Stimulated activated CD8-positive, alpha-beta memory T cell treated with anti-CD3 and anti-CD28 coated beads, Interleukin-2, amount 100 ng/mL, for 48 hours (primary cell): ENCODE measurements at places on chromosomes 5 and 9.

DNA sequence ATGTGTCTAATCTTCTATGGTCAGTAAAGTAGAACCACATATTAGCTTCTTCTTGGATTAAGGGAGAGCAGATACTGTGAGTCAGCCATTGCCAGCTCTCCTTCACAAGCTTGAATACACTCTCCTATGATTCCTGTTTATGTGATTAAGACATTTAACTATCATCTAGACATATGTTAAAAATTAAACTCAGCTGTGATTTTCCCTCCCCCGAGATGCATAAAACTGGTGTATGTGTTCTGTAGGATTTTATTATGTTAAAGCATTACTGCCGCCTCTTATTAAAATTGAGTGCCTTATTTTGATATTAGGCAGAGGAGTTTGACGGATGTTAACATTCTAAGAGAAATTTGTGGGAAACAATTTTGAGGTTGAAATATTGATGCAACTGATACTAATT lies 114.6 kb downstream of the ACTBL2 start:
- no peak for DNase-seq

DNA sequence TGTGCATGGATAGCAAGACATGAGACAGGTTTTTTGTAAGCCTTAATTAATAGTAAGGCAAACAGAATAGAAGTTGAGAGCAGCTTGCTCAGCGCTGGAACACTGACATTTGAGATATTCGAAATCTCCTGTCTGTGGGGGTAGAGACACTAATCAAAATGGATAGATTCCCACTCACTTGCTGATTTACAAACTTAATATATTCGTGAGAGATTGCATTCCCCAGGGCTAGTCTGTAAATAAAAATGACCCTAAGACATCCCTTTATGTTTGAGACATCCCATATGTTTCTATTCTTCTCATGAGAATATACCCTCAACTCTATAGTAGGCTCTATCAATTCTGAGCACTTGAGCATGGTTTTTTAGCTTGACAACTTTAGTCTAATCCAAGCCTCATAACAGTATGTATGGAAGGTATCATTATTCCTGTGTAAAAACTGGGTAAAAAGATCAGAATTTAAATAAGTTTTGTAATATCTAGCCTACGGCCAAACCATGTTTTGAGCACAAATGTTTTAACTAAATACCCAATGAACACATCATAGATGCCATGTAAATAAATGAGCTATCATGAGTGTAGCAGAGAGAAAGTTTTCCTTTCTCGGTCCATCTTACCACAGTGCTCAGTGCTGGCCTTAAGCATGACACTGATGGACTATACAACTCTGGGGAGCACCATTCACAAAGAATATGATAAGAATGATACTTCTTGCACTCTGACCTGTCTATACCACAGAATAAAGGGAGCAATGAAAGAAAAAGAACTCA lies 609.2 kb downstream of the PSAT1 start:
- no peak for DNase-seq

GRCh38 chr5:83750749-83751148 lies 30.1 kb upstream of the HAPLN1 start:
- DNase-seq, result no peak

DNA sequence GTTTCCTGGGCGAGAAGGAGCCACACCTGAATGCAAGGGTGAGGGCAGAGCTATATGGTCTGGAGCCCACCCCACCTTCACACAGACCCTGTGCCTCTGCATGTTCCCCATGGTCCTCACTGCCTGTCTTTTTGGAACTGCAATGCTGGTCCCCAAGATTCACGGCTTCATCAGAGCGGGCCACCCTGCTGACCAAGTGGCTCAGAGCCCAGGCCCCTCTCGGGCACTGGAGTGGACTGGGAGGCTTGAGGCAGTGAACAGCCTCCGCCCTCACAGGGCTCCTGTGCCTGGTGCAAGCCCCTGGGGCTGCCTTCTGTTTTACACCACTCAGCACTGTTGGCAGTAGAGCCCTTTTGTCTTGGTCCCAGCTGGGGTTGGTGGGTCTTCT lies 143.2 kb downstream of the CACNA1B start:
- no peak for DNase-seq

DNA sequence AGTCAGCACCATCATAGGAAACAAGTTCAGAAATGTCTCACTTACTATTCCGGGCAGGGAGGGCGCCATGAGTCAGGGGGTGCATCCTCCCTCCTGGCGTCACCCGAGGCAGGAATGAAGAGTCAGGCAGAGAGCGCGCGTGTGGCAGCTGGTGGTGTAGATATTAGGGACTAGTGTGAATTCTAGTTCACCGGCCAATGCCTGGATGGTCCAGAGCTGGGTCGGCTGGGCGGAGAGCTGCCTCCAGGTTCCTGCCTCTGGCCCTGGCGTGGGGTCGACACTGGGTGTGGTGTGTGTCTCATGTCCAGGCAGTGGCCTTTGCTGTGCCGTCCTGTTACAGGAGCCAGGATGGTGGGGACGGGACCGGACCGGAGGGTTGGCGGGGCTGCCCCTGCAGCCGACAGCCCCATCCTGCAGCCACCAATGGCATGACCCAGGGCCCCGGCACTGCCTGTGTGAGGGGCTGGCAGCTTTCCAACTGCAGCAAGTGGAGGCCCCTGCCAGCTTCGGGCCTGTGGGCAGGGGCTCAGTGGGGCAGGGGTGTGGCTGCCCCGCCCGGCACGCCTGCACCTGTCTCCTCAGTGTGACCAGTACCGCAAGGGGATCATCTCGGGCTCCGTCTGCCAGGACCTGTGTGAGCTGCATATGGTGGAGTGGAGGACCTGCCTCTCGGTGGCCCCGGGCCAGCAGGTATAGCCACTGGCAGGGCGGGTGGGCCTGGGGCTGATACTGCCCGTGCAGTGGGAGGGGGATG lies 9.1 kb downstream of the DIPK1B start:
- no peak for DNase-seq

GRCh38 chr5:176806137-176806536 lies 4.2 kb upstream of the UNC5A start:
- no peak for DNase-seq

DNA sequence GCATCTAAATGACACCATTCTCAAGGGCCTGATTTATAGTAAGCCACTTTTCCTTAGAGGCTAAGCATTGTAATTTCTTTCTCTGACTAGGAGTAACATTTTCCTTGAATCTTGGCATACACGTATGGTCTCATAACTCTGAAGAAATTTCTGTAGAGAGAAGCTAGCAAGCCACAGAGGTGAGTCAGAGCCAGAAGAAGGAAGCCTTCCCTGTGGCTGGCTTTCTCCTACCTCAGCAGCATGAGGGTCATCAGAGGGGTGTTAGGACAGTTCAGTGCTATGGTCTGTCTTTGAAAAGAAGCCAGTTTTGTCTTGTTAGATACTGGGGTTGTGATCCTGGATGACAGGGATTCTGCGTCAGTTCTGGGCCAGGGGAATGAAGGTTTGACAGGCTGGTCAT lies 3.2 kb downstream of the SNX30 start:
- no peak for DNase-seq

DNA sequence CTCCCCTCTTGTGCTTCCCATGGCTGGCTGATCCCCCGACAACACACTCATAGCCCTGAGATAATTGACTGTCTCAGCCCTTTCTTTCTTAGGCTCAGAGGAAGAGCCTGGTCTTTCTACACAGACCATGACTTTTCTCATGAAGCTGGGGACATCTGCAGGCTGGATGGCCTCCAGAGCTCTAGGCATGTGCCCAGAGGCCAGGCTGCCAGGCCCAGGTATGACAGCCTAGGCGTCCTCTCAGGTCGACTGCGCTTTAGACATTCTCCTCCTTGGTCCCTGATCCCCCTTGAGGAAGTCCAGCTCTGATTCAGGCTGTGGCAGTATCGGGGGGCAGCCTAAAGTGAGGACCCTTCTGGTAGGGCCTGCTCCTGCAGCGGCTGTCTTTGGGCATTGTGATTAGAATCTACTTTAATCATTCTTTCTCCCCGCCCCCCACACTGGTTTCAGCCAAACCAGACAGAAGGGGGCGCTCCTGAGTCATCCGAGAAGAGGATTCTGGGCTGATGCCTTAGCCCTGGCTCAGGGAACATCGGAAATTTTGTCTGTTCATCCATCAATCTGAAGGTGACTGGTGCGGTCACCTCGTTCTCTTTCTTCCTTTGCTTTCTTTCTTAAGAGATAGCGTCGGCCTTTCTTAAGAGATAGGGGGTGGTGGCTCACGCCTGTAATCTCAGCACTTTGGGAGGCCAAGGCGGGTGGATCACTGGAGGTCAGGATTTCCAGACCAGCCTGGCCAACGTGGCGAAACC lies 66.5 kb upstream of the HSPA9 start:
- peak; percentile 78 for DNase-seq

GRCh38 chr9:103978396-103978795 lies 115.7 kb upstream of the SMC2 start:
- DNase-seq, result no peak

- DNase-seq, result no peak
Observed at GRCh38 chr5:143890487-143890886, 78.5 kb downstream of the HMHB1 start.

DNA sequence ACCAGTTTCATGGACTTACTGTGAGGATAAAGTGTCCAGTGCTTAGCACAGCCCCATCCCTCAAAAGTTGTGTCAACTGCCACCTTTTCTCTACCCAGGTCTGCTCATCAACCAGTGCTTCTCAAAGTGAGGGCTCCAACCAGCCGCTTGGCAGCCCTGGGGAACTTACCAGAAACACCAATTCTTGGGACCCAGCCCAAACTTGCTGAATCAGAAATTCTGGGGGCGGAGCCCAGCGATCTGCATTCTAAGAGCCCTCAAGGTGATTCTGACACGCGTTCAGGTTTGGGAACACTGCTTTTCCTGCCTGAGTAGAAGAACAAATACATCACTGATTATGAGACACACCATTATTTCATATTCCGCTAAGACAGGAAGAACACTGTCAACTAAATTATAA lies 132.0 kb downstream of the NSG2 start:
- no peak for DNase-seq

DNA sequence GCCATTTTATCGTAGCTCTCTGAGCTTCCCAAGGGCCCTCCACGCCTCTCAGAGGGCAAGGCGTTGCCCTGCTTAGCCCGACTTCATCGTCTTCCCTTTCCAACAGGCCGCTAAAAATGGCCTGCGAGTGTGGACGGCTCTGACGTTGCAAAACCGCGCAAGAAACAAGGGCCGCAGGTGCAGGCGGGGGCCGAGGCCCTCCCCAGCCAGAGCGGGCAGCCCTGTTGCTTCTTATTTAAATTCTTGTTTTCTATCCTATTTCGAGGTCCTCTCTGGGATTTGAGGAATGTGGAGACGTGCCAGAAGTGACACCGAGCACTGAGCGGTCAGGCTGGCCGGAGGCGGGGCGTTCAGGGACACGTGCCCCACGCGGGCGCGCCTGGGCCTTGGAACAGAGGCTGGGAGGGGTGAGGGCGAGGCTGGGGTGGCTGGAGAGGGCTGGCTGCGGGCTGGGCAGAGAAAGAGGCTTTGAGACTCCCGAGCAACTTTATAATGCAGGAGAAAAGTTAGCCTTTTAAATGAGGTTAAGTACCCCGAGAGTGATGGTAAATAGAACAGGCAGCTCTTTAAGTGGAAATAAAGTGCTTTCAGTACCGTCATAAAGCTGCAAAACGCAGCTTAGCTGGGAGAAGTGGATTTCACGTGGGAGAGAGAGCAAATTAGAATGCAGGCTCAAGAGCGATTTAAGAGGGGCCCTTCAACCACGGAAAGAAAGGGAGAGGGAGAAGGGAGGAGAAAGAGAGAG lies 243.6 kb downstream of the AUH start:
- no peak for DNase-seq

DNA sequence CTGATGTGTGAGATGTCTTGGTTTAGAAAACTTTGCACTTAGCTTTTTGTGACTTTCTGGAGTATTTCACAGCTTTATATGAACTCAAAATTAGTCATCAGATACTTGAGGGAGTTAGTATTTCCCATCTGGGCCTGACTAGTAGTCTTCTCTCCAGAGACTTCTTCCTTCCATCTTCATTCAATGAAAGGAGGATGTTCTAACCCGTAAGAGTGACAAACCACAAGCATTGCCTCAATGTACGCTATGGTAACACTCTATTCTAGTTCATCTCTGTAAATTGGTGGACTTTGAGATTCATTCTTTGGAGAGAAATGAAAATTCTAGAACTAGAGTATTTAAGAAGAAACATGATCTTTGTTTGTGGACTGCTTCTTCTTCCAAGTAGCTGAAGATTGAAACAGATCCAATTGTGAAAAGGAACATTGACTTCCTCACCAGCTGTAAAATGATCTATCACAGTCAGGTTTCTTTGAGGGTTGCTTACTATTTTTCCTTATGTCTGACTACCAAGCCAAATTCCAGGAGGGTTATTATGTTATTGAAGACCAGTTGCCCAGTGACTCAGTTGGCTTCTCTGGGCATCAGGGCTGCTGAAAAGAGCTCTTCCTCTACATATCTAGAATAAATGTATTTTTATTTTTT lies 157.6 kb downstream of the SLC12A2 start:
- no peak for DNase-seq

- no peak for DNase-seq
Observed at GRCh38 chr9:126989847-126990842, 75.6 kb downstream of the RALGPS1 start.

GRCh38 chr9:136720251-136720897 lies 8.0 kb downstream of the DIPK1B start:
- no peak for DNase-seq

DNA sequence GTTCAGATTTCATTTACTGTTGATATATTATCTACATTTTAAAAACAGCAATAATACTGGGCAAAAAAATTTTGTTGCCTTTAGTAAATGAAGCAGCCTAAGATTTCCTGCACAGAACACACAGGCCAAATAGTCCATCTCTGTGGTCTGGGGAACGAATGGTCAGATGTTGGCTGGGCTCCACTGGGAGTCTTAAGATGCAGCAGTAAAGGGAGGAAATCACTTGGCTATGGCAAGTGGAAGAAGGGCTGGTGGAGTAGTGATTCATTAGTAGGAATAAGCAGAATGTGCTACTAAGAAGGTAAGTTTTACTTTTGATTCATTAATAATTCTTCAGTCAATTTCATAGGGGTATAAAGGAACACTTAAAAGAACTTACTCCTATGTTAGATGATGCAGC lies 91.1 kb upstream of the ARRDC3 start:
- no peak for DNase-seq

DNA sequence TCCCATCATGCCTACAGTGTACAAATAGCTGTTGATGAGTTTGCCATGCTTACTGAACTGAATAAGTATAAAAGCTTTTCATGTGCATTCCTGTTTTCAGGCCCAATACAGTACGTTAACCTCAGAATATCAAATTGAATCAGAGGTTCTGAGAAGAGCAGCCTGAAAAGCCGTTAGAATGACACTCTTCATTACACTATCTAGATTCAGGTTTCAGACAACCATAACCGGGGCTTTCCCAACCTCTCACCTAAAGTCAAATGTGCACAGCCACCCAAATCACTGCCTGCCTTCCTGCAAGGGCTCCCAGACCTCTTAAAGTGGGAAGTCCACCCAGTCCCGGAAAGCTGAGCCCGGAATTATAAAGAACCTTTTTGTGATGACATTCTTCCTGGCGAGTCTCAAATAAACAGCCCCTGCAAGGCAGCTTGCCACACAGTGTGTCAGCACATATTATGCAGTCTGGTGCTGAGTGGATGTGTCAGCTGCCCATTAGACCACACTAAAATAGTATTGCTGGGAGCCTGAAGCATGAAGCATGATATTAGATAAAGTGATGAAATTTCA lies 245.8 kb downstream of the TLE4 start:
- DNase-seq, result no peak
